Caudate nucleus (tissue), 63 donors: ENCODE measurements at places on chromosomes 7 and 10.
A peak's percentile ranks its signal among the peaks of the same experiment; 100 is the strongest.

- no peak for DNase-seq
Measured at GRCh38 chr7:28729281-28729680, 228.8 kb downstream of the TRIL start.

GRCh38 chr7:30330134-30331111, 46.0 kb downstream of the ZNRF2 start:
- DNase-seq: no peak

GRCh38 chr7:18700147-18700546, 204.6 kb downstream of the HDAC9 start:
- DNase-seq: no peak

DNA sequence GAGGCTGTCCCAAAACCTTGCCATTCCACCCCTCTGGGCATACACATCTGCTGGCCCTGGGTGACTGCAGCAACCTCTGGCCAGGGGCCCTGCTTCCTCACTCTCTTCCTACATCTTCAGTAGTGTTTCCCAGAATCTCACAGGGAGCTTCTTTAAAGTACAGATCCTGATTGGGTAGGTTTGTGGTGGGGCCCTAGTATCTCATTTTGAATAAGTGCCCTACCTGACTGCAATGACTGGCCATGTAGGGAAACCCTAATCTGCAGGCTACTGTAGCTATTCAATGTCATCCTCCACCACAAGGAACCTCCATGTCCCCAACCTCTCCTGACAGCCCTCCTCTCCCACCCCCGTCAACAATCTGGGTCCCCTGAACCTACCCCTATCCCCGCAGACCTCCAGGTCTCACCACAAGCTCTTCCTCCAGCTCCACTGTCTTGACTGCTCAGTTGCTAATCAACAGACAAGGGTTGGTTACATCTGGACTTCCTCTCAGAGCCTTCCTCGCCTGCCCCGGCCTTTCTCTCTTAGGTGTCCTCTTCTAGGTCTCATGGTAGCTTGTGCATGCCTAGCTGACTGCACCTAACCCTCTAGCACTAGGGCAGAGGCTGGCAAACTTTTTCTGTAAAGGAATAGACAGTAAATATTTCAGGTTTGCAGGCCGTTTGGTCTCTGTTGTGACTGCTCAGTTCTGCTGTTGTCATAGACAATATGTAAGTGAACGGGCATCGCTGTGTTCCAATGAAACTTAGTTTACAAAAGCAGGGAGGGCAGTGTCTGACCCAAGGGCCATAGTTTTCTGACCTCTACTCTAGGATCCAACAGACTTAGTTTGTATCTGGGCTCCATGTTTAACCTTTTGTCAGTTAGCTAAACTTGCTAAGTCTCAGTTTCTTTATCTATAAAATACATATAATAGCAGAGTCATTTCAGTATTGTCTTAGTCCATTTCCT, 121.1 kb downstream of the AOAH start:
- no peak for DNase-seq

DNA sequence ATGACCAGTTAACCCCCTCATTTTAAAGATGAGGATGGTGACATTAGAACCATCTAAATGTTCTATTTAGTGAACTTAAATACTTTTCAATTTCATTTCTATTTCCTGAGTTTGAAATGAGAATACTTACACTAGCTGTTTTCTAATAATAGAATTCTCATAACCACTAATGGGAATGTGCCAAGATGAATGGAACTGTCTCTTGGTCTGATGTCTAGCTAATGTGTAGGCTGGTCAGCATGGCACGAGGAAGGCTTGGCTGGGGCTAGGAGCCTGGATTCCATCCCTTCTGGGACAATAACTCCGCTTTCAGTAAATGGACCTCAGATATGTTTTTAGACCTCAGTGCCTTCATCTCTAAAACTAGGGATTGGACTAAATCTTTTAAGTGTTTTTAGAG, 185.8 kb upstream of the NRP1 start:
- no peak for DNase-seq

- no peak for DNase-seq
Measured at GRCh38 chr10:101644002-101644401, 51.0 kb downstream of the FBXW4 start.

DNA sequence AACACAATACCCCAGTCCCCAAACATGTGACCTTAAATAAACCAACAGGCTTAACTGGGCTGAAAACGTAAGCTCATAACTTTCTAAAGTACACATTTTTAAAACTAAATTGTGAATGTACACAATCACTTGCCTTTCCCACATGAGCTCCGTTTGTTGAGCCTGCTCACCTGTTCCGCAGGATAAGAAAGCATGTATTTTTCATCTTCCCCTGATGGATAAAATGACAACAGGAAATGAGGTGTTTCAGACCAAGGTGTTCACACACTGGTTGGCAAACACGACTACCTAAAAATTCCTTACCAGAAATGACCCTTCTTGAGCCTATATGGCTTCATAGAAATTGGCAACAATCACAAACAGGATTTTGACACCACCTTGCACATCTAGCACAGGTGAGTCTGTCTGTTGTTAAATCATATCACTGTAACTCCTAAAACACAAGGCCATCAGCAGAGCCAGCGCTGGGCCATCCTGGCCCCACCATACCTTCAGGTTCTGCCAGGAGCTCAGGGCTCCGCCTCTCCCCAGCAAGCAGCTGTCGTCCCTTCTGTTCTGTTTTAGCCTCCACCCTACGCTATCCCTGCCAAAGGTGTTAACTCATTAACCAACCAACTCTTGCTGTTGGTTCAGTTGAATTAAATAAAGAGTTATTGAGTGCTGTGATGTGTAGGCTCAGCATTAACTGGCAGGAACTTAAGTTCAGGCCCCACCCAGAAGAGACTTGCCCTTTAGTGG, 73.6 kb upstream of the RNF32 start:
- no peak for DNase-seq

DNA sequence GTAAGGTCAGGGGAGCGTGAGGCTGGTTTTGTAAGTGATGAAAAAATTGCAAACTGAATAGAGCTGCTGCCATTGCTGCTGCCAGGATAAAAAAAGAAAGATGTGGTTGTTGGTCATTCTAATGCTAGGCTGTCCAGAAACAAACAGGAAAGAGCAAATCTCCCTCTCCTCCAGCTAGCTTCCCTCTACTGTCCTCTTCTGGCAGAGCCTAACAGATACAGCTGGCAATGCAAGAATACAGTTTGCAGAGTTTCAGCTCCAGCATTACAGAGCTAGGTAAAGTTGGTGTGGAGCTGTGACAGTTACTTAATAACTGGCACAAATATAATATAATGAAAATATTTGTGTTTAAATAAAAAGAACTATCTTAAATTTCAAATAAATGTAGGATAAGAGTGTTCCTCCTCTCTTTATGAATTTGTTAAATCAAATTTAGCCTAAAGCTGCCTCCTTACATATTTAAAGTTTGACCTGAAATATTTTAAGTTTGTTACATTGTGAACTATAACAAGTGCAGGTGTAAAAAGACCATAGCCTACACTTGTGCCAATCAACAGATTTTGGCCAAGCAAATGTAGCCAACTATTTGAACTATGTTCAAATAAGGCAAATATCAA, 407.7 kb downstream of the SH2D4B start:
- DNase-seq: no peak

- DNase-seq: no peak
Measured at GRCh38 chr10:133438711-133439273, 14.4 kb upstream of the SPRN start.

- no peak for DNase-seq
Measured at GRCh38 chr10:129366450-129366849, 100.6 kb upstream of the MGMT start.

- peak; percentile 7 for DNase-seq
Measured at GRCh38 chr7:31883761-31884164, 186.4 kb downstream of the PDE1C start.

- no peak for DNase-seq
Measured at GRCh38 chr7:114821030-114821900, 100.6 kb upstream of the MDFIC start.

DNA sequence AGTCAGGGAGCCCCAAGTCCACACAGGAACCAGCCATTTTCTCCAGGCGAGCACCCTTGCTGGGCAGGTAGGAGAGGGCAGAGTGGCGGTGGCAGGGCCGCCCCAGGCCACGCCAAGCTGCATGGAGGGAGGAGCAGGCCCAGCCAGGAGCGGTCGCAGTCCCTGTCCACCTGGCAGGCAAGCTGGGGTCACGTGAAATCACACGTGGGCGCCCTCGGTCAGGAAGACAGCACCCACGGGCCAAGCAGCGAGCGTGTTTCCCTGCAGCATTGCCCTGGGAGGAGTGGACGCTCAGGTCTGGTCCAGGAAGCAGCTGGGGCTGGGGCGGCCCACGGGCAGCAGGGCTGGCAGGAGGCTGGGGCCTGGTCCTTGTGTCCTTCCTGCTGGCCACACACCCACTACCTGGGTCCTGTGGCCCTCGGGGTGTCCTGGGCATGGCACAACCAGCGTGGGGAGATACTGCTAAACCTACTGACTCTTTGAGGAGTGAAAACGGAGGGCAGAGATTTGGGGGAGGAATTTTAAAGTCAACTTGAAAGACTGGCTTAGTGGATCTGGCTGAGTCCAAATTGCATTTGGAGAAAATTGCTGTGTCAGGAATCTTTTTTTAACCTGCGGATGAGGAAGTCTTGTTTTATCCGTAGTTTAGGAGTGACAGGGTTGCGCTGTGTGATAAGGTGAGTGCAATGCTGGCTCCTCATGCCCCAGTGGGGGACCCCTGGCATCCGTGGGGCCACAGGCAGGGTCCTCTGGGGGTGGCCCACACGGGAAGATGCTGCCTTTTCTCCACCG, 12.2 kb upstream of the ADGRA1 start:
- DNase-seq: no peak

DNA sequence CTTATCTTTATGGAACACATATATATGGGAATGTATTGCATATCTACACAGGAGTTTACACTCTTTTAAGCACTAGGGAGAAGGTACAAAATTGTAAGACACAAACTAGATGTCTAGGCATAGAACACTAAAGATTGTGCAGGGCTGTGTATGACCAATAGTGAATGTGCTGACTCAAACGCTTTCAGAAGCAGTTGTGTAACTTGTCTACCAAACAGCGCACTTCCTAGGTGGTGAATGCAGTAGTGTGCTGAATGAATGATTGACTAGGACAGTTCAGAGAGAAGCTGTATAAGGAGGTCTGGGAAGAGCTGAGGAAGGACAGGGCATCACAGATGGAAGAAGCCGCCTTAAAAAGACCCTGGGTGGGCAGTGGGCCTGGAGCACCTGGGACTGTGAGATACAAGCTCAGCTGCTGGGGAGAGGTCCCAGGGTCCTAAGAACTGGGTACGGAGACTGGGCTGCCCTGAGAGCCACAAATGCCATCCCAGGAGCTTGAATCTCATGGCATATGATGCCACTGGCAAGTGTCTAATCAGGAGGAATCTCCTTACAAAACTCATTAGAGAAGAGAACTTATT, 14.2 kb downstream of the CLRN3 start:
- no peak for DNase-seq

DNA sequence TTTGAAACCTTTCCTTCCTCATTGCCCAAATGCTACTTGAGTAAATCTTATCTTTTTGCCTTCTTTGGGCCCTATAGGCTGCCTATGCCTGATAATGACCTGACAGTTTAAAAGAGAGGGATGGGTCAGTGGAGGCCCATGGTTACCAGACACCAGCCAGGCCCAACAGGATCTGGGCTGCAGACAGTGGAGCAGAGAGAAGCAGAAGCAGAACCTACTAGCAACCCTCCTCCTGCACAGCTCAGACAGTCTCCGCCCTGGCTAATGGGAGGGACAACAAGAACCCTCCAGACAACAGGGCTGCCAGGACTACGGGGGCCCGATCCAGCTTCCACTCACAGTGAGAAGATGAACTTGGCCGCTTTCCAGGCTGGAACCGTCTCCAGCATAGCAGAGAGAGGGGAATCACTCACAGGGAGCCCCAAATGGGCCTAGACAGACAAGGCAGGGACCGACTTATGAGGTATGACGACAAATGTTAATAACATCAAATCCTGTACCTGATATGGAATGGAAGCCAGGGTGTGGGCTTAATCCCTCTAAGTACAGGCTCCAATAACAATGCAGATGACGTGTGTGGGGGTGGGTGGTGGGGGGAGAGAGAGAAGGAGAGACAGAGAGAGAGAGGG, 31.7 kb upstream of the DGKI start:
- no peak for DNase-seq

DNA sequence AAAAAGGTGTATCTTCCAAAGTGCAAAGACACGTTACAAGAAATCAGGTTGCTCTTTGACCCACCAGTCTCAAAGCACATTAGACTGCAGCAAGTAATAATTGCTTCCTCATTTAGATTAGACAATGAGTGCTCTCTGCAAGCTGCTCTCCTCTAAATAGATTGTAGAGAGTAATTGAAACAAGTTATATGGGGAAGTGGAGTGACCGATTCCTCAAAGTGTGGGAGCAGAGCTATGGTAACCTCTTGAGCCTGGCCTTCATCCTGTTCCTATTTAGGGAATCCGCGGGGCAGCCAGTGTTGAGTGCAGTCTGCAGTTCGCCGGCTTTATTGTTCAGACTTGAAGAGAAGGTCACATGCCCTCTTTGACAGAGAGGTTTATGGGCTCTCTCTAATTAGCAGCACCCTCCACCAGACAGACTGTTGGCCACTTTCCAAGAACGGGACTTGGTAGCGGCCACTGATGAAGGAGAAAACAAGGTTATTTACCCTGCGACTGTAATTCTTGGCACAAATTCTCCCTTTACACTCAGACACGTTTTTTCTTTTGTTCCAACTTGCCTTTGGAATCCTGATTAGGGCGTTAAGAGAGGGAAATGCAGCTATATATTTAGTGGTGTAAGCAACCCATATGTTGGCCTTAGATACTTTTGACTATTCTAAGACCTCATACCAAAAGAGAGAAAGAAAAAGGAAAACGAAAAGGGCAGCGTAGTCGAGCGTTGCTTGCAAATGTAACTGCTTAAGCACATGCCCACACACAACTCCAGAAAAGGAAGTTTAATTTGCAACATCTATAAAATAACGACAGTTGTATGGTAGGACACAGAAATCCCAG, 107.5 kb downstream of the REEP3 start:
- peak; percentile 52 for DNase-seq
